T-helper 2 cell treated with Interferon-gamma antibody and Interleukin-4, amounts not matched to agents 100 ng/mL and 5 ng/mL, for 36 hours (primary cell): ENCODE measurements at places on chromosomes 12 and 14. TPM values are rescaled to one million over a fixed set of nuclear protein-coding genes. Genes with fewer than 3 reads are reported as not detected.

Gene SDR9C7
- not detected in 2 replicates for total RNA-seq

Gene SMCO2
- 0.45 and 0.84 TPM in 2 replicates for total RNA-seq

Gene PRB2
- not detected in 2 replicates for total RNA-seq

Gene KRT8
- 0.39 TPM in 1 of 2 replicates, not detected in the other for total RNA-seq

Gene BAG5
- total RNA-seq, result 31.0 and 32.3 TPM in 2 replicates

Gene WNT5B
- 0.27 and 0.75 TPM in 2 replicates for total RNA-seq

Gene LRRC10
- total RNA-seq, result not detected in 2 replicates

Gene NCKAP5L
- 2.3 and 2.4 TPM in 2 replicates for total RNA-seq

Gene MAP3K9
- 5.6 and 5.7 TPM in 2 replicates for total RNA-seq

Gene GARIN6
- not detected in 2 replicates for total RNA-seq

Gene IFT43
- 4.6 and 5.0 TPM in 2 replicates for total RNA-seq

Gene POTEG
- not detected in 2 replicates for total RNA-seq

Gene ANKRD33
- total RNA-seq, result not detected in 2 replicates

Gene TAS2R30
- total RNA-seq, result 3.7 and 3.8 TPM in 2 replicates
